ENCODE measurements at places on chromosomes 5 and 9.

DNA sequence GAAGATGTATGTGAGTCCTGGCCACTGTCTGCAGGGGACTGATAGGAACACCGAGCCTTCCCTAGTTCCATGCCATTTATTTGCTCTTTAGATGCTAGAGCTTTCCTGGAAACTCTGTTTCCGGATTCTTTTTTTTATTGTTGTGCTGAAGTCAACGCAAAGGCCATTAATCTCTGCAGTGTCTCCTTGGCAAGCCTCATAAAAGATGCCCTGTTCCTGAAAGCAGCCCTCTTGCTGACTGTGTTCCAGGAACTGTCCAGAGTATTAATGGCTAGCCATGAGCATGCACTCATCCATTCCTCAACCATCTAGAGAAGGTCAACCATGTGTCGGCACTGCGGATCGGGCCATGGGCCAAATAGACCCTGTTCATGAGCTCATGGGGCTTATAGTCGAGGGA is 42.9 kb upstream of the SMAD5 start:
- no peak for DNase-seq

- peak; percentile 42 for DNase-seq
Observed at GRCh38 chr5:308672-309271, 12.7 kb upstream of the AHRR start.

DNA sequence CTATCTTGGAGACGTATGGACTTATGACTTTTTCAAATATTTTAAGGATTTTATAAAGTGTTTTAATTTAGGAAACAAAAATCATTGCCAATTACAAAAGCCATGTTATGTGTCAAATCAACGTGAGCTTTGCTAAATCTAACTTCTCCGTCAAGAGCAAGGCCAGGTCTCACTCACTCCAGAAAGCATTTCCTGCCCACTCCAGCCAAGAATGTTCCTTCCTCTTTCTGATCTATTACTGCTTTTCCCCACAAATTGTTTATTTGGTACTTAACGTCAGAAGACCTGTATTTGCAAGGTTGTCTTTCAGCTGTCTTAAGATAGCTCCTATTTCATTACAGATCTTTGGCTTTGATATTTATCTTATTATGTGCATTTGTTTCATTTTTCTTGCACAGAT is 193.5 kb upstream of the HAPLN1 start:
- peak; percentile 75 for DNase-seq

DNA sequence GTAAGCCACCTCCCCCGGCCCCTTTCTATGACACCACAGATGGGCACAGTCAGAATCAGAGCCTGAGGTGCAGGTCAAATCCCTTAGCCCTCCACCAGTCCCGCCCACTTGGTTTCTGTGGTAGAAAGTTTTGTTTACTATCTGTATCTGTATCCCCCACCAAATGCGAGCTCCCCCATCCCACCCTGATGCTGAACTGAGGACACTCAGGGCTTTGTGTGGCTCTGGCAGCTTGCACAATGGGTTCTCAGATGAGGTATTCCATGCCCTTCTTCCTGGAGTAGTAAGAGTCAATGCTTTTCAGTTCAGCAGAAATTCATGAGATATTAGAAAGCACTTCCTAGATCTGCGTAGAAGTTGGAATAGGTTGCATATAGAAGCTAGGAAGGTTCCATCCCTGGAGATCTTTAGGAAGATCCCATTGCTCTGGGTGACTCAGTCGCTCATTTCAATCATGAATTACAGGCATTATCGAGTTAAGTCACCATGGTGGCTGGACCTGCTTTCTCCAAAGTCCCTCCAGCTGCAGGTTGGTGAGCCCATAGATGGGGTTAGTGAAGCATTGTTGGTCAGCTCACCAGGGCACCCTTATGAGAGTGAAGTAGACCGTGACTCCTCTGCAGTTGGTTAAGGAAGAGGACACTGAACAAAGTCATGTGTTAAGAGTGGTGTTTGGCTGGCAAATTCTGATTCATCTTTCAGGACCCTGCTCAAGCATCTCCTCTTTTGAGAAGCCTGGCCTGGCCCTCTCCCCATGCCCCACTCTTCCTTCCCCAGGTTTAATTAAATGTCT is 10.6 kb upstream of the KCNIP1 start:
- no peak for DNase-seq

DNA sequence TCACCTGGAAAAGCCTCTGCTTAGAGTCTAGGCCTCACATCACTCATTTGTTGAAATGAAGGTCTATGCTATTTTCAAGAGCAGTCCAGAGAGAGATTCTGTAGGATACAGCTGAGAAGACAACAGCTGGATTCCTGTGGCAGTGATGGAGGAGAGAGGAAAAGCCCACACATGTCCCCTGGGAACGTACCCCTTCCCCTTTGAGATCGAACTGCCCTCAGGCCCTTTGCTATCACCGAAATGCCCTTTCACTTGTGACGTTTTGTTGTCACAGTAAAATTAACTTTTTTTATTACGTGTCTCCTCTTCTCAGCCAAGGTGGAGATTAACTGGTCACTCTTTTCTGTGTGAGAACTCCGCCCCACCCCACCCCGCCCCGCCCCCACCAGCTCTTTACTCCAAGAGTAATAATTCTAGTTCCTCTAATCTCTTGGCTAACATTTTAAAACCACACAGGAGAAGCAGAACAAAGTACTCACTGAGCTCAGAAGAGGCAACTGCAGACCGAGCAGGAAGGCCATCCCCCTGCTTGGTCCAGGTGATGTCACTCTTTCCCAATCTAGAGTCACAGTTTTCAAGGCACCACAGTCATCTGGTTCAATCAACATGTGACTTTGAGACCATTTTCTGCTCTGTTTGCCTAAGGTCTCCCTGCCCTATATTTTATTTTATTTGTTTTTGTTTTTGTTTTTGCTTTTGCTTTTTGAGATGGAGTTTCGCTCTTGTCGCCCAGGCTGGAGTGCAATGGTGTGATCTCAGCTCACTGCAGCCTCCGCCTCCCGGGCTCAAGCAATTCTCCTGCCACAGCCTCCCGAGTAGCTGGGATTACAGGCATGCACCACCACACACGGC is 105.6 kb downstream of the SUSD1 start:
- DNase-seq: no peak

DNA sequence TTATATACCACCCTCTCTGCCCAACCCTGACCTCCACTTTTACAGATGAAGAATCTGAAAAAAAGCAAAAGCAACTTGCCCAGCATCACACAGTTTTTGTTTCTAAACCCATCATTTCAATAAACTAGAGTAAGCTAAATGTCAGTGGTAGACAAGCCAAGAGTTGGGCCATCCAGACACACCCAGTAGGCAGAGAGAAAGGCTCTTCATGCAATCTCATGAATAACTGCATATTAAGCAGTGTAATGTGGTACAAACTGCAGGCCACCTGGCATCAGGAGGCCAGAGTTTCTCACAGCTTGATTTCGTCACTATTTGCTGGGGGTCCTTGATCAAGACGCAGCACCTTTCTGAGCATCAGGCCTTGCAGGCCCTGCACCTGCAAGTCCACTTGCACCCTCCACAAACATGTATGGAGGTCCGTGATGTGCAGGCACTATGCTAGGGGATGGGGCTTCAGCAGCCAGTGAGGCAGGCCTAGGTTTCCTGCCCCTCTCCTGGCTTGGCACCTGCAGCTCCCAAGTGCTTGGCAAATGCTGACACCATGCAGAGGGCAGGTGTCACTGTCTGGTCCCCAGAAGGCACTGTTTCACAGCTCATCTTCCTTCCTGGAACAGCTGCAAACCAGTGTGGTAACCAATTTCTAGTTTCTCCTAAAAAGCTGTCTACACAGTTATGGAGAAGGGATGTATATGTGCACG is 29.8 kb downstream of the ADAM19 start:
- no peak for DNase-seq

GRCh38 chr9:109805050-109805449 is 25.1 kb downstream of the PALM2AKAP2 start:
- no peak for DNase-seq

GRCh38 chr9:16613051-16613450 is 257.4 kb downstream of the BNC2 start:
- DNase-seq: no peak

DNA sequence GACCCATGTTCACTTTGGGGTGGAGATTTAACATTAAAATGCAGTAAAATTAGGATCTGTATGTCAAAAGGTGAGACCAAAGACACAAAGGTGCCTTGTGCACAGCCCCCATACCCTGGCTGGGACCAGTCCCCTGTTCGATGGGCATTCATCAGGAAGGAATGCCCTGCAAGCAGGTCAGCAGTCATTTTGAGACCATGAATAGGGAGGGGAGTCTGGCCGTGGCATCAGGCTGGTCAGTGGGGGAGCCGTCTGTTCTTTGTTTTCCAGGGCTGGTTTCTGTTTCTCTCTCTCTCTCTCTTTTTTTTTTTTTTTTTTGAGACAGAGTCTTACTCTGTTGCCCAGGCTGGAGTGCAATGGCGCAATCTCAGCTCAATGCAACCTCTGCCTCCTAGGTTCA is 68.9 kb upstream of the GOLM1 start:
- no peak for DNase-seq

- DNase-seq: no peak
Observed at GRCh38 chr5:124134941-124135340, 611.5 kb downstream of the ZNF608 start.

DNA sequence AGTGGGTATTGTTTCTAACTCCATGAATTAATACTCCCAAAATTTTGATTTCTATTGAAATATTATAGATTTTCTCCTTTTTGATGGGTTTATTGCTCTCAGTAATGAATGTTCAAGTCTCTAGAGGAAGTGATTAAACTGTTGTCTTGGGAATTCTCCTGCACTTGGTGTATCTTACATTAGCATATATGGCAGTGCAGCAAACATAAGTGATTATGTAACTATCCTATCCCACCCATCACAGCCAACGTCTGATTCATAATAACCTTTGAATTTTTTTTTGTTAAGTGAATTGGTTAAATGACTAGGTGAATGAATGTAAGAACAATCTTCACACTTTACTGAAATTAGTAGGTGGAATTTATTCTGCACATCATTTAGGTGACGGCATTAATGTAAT is 483.7 kb downstream of the TAF11L14 start:
- DNase-seq: no peak

- DNase-seq: no peak
Observed at GRCh38 chr5:122358372-122358979, 46.4 kb downstream of the SNCAIP start.

DNA sequence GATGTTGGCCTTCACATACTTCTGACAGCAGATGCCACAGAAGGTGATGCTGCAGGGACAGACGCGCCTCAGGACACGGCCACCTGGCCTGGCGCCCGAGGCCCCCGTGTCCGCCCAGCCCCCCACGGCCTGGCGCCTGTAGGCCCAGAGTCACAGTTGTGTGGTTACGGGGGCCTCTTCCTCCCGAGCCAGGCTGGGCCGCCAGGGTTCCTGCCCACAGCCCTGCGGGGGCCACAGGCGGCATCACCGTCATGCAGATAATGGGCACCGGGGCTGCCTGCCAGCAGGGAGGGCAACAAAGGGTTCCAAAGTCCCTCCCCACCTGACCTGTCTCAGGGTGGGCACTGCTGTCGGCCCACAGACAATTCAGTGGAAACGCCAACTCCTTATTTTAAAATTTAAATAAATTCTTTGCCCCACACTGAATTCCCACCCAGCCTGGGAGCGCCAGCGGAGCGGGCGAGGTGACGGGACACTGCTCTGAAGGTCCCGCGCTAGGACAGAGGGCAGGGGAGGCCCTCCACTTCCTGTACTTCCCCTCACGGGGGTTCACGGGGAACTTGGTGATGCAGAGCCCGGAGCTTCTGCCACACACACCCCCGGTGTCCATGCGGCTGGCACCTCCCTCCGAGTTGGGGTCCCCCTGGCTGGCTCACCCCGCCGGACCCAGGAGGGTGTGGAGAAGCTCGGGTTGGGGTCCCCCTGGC is 40.6 kb downstream of the EXOC3 start:
- no peak for DNase-seq

DNA sequence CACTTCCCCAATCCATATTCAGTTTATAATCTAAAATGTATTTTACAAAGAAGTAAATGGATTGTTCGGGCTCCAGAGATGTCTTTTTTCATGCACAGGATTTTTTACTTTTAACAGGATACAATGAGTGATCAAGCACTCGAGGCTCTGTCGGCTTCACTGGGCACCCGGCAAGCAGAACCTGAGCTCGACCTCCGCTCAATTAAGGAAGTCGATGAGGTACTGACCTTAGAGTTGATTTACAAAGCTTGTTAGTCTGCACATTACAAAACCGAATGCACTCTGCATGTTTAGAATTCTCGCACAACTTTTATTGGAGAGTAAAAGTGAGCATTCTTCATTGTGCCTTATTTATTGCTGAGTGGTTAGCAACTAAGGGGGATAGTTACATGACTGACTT is 65.2 kb downstream of the ERAP1 start:
- DNase-seq: no peak

GRCh38 chr9:92721548-92721947 is 43.1 kb downstream of the BICD2 start:
- no peak for DNase-seq

GRCh38 chr9:134178394-134178767 is 14.0 kb upstream of the RNU6ATAC start:
- DNase-seq: no peak

- peak; percentile 66 for DNase-seq
Observed at GRCh38 chr5:180291943-180292831, at the start of gene MAPK9. TSS of gene MAPK9 (minus strand) at chr5:180292083. CDS start at chr5:180280561, 11,522 bp downstream.

DNA sequence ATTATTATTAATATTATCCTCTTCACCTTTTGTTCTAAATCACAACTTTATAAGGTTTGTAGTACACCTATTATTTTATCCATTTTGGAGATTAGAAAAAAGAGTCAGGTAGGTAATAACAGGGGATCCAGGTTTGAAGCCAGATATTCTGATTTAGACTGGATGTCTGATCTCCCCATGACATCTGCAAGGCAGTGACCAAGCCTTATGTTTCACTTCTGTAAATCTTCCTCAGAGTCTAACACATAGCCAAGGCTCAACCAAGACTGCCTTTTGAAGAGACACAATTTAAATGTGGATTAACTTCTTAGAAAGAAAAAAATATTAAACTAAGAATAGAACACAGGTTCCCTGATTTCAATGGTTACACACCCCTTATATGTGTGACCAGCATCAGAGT is 44.2 kb downstream of the CETN3 start:
- DNase-seq: no peak

- DNase-seq: no peak
Observed at GRCh38 chr5:124132843-124133242, 613.6 kb downstream of the ZNF608 start.

DNA sequence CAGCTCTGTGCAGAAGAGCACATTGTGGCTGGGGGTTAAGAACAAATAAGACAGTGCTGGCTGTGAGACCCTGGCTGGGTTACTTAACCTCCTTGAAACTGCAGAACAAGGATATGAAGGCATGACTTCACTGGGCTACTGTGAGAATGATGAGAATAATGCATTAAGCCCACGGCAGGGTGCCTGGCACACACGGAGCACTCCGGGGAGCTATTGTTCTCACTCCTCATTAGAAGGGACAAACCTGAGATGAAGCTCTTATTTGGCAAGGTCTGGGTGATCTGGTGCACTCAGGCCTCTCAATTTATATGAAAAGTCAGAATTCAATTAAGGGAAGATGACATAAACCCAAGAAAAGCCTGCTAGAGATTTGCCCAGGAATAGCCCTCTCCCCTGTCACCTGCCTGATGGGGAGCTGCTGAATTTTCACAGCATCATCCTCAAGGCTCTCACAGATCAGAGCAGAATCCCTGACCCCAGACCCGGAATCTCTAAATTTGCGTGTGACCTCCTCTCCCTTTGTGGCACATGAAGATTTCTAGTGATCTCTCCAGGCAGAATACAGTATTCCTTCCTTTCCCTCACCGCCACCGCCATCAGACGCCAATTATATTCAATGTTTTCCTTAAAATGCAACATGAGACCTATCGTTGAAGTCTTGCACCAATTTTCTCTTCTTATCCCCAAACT is 102.1 kb downstream of the COL23A1 start:
- no peak for DNase-seq

All from fibroblast of lung (primary cell).